Activated CD4-positive, alpha-beta T cell treated with anti-CD3 and anti-CD28 coated beads for 36 hours (primary cell): ENCODE measurements at places on chromosomes 7 and 10. TPM values are rescaled to one million over a fixed set of nuclear protein-coding genes. Genes with fewer than 3 reads are reported as not detected.

GRCh38 chr7:127798023-127798422 lies 146.0 kb downstream of the SND1 start:
- no peaks in the 10 kb centered on the region for H3K27me3 ChIP-seq
- H3K27ac ChIP-seq = no peak overlapping the region
- H3K4me1 ChIP-seq = peaks cover 29% of the 10 kb centered on the region

The SRPK2 gene
- total RNA-seq = 42.7 TPM

- H3K4me1 ChIP-seq = no peaks in the 10 kb centered on the region
- no peaks in the 10 kb centered on the region for H3K36me3 ChIP-seq
- H3K27me3 ChIP-seq = no peaks in the 10 kb centered on the region
- no peak overlapping the region for H3K27ac ChIP-seq
- no peak for DNase-seq
Measured at GRCh38 chr7:68707159-68707558, 891.1 kb upstream of the AUTS2 start.

- DNase-seq = no peak
- peaks cover 10% of the 10 kb centered on the region for H3K27me3 ChIP-seq
- peaks cover 36% of the 10 kb centered on the region for H3K4me1 ChIP-seq
- H3K4me3 ChIP-seq = no peak overlapping the region
- H3K27ac ChIP-seq = no peak overlapping the region
- H3K36me3 ChIP-seq = no peaks in the 10 kb centered on the region
Measured at GRCh38 chr10:86968994-86969355, 693 bp downstream of the ADIRF start.
